ENCODE measurements at places on chromosomes 1 and 21.

DNA sequence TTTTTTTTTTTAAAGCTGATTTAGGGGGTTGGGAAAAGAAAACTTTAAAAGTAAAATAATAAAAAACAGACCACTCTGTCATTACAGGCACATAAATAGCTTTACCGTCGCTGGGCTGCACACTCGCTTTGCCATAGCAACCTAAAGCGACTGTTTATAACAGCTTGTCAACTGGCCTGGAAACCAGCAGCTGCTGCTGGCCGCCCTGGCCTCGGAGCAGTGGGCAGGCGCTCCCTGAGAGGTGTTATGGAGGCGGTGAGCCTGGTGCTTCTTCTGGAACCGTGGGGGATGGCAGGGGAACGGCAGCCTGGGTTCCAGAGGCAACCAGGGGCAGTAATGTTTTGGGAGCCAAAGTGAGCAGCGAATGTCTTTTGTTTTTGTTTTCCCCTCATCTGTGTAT, 45.7 kb downstream of the ATP2B4 start:
- DNase-seq, result no peak

DNA sequence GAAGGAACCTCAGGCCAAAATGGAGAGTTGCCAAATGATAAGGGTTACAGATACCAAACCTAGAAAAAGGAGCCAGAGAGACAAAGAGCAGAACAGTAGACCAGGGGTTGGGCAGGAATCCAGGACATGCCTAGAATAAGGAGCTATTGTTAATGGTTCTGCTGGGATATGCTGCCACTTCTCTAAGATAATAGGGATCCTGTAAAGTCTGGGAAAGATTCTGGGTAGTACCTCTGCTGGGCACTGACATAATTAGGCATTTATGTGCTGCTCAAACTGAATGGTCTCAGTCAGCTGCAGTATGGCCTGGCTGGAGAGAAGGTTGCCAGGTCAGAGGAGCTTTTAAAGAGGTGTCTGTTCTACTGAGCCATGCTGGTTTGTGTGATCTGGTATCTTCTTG, 19.9 kb upstream of the NRIP1 start:
- DNase-seq, result no peak

DNA sequence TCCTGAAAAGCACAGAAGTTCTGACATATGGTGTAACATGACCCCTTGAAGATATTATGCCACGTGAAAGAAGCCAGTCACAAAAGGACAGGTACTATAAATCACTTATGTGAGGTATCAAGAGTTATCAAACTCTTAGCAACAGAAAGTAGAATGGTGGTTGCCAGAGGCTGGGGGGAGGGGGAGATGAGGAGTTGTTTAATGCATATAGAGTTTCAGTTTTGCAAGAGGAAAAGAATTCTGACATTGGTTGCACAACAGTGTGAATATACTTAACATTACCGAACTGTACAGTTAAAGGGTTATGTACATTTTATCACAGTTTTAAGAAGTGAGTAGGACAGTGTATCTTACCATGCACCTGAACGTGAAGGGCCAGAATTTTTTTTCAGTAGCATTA, 80.0 kb downstream of the USP25 start:
- no peak for DNase-seq

DNA sequence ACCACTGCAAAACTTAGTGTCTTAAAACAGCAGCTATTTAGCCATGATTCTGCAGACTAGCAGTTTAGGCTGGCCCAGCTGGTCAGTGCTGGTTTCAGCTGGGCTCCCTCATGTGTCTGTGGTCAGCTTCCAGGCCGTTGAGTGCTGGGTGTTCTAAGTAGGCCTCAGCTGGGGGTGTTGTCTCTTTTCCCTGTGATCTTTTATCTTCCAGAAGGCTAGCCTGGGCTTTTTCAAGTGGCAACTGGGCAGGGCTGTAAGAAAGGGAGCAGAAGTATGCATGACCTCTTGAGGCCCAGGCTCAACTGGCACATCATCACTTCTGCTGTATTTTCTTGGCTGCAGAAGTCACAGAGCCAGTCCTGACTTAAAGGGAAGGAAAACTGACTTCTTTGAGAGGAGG, 136.1 kb downstream of the KIF26B start:
- no peak for DNase-seq

DNA sequence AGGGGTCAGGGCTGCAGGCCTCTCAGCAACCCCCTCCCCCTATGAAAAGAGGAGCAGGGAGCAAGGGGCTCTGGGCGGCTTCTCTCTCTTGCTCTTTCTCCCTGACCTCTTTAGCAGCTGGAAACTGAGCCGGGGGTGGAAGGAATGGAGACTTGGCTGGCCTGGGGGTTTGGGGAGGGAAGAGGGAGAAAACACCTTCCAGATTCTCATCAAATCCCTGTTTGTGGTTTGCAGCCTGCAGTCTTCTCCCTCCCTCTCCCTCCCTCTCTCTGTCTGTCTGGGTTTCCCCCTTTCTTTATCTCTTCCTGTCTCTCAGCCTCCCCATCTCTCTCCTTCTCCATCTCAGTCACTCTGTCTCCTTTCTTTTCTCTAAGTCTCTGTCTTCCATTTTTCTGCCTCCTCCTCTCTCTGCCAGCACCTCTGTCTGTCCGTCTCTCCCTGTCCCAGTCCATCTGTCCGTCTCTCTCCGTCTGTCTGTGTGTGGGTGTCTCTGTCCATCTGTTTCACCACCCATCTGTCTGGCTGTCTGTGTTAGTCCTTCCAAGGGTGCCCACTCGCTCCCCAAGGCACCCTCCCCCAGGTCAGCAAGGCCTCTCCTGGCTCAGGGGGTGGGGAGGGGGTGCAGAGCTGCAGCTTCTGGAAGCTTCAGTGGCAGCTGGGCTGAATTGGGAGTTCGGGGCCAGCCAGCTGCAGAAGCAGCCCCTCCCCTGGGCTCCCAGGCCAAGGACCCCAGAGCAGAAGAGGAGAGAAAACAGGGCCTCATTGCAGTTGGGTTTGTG, 6.2 kb downstream of the AHDC1 start:
- no peak for DNase-seq

DNA sequence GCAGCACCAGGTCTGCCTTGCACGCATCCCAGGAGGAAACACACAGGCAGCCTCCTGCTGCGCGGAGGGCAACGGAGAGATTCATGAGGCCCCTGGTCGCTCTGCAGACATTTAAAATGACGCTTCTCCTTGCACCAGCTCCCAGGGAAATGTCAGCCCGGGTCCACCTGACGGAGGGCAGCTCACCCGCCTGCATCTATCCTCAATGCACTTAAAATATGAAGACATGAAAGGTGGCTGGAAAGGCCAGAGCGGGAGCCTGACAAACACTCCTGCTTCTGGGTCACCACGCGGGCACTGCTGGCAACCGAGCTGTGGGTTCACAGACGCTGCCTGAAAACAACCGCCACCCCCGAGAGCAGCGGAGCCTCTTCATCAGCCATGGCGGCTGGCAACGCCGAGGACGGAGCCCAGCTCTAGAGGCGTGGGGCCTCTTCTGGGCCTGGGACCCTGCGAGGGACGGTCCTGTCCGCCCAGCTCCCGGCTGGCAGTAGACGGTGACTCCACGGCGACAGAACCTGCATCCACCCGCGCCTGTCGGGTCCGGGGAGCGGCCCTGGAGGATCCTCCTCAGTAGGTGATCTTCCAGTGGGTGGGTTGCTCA, 22.7 kb downstream of the POFUT2 start:
- no peak for DNase-seq

DNA sequence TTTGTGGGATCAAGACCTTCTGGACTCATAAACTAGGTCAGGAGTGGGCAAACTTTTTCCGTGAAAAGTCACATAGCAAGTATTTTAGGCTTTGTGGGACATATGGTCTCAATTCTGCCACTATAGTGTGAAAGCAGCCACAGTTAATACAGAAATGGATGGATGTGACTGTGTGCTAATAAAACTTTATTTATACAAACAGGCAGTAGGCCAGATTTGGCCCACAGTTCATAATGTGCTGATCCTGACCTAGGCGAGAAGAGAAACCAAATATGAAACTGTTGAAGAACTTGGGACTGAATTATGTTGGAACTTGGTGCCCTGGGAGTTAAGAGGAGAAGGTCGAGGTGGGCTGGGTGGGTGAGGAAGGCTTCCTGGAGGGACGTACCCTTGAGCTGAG, 17.1 kb downstream of the PADI3 start:
- no peak for DNase-seq

- no peak for DNase-seq
These were observed 10.3 kb downstream of the TINAGL1 start for GRCh38 chr1:31586376-31587327.

DNA sequence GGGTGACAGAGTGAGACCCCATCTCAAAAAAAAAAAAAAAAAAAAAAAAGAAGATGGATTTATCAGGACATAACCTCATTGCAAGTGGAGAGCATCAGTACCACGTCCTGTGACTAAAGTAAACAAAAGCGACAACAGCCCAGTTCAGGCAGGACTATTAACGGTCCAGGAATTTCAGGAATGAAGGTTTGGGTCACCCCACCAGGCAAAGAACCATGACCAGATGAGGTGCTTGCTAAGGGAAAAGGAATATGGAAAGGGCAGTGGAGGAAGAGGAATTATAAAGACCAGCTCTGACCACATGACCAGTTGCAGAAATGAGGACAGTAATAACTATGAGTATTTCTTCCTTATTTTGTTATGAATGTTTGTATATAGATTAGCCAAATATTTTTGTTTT, 35.4 kb upstream of the EIF4G3 start:
- no peak for DNase-seq
